ENCODE measurements at places on chromosomes 5 and 9.

GRCh38 chr9:93254061-93254481 is 70.1 kb downstream of the WNK2 start:
- no peak for DNase-seq

GRCh38 chr5:128192368-128192767 is 108.8 kb downstream of the SLC12A2 start:
- no peak for DNase-seq

- no peak for DNase-seq
Observed at GRCh38 chr9:98500337-98500919, 208.3 kb downstream of the GABBR2 start.

DNA sequence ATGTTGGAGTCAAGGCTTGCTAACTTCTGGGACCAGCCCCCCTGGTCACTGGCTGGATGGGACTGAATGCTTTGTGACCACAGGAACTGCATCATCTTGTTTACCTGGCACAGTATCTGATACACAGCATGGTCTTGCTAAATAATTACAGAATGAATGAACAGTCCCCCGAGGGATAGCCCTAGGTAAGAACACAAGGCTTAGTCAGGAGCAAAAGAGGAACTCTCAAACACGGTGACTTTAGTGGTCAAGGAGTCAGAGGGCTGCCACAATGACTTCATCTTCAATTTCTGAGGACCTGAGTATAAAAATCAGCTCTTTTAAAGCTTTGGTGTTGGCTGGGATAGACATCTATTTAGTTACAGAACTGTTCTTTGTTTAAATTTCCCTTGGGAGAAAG is 15.1 kb upstream of the CXCL14 start:
- DNase-seq: no peak

DNA sequence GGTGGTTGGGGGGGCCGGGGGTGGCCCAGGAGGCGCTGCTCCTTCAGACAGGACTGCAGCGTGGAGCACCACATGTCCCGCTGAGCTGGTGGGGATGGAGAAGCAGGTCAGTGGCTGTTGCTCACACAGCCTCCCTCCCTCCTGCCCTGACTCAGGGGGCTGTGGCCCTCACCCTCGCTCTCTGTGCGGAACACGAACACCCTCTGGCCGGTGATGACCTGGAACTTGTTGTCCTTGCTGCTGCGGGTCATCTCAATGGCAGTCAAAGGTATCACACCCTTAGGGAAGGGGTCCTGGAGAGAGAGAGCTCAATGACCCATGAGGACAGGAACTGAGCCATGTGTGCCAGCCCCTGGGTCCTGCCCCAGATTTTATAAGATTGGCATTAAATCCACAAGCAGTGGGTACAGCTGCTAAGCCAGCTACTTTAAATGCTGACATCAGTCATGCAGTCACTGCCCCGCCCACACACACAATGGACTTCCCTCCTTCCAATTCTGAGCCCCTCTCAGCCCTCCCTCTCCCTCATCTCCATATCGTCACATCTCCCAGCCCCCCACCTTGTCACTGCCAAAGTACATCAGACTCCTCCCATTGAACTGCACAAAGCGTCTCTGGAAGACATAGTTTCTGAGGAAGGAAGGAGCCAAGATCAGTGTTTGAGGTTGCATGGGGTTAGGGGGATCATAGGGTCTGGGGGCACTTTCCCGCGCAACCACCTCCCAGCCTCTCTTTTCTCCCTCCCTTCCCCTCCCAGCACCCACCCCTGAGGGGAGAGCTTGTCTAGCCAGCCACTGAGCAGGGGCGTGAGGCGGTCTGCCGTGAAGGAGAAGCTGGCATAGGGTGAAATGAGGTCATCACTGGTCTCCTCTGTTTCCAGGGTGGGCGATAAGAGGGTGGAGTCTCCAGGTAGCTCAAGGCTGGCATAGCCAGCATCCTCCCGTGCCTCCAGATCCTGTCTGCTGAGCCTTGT is 8.9 kb downstream of the ARAP3 start:
- DNase-seq: no peak

- DNase-seq: no peak
Observed at GRCh38 chr9:137879052-137879451, 1.5 kb downstream of the CACNA1B start.

DNA sequence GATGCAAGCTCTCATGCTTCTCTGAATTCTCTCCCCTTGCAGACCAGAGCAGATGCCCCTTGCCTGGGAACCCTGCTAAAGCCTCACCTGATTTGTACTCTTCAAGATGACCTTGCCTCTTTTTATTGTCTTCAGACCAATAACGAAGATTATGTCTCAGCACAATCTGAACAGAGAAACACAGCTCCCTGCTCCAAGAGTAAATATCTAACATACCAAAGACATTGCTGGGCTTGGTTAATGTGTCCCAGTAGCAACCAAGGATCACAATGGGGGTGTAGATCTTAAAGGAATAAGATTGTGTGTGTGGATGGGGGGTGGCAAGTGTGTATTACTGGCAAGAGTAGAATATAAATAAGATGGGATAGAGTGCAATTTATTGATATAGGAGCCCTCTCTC is 67.6 kb upstream of the LHFPL2 start:
- DNase-seq: no peak

- no peak for DNase-seq
Observed at GRCh38 chr5:89342106-89342876, 459.3 kb upstream of the MEF2C start.

DNA sequence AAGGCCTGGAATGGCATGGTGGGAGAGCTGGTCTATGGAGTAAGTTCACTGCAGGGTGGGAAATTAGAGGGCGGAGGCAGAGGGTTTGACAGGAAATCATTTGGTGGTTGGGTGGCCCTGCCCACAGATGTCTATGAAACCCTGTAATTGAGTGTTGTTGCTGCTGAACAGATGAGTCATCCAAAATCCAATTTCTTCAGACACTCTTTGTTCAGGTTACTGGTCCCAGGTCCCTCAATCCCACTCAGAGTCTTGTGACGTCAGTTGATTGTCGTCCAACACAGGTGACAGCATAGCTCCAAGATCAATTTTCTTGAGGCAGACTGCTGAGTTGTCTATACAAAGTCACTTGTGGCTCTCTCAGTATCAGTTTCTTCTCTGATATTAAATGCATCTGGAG is 208.6 kb downstream of the GRIA1 start:
- no peak for DNase-seq

DNA sequence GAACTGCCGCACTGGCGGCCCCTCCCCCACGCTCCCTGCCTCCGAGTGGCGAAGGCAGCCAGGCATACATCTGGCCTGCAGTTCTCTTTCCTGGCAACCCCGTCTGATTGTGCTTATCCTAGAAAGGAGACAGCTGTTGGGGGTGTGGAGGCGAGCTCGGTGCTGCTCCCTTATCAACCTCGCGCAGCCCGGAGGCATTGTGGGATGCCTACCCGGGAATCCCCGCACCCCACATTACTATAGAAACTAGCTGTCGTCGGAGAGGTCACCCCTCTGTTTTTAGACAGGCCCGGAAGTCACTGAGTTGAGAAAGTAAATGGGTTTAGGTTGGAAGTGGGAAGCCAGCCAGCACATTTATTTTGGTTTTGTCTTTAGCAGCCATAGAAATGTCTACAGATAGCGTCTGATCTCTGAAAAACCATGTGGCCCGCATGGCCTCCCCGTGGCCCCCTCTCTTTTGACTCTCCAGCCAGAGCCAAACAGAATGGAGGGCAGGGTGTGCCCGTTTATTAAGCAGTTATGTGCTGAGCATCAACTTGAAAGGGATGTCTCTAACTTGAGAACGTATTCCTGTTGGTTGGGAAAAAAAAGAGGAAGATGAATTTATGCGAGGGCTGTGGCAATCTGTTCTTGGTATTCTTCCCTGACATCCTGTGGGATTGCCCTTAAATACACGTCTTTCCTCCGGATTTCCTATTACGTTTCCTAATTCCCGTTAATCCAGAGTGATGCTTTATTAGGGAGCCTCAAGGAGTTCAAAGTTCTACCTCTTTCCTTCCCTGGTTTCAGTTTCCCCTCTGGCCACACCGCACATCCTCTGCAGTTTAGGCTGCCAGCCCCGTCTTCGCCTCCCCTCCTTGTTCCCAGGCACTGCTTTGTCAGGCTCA is 3.9 kb downstream of the STC2 start:
- DNase-seq: peak; percentile 72

DNA sequence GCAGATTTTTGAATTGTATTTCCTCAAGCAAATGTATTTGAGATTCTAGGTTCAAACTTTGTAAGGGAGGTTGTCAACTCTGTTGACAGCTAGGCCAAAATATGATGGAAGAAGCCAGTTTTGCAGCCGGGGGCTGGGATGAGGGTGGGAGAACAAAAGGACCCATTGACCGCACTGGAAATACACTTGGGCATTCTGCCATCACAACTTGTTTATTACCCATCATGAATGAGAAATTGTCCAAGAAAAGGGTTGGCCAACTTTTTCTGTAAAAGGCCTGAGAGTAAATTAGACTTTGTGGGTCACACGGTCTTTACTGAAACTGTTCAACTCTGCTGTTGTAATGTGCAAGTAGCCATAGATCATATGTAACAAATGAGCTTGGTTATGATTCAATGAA is 221.3 kb upstream of the KLF9 start:
- no peak for DNase-seq

DNA sequence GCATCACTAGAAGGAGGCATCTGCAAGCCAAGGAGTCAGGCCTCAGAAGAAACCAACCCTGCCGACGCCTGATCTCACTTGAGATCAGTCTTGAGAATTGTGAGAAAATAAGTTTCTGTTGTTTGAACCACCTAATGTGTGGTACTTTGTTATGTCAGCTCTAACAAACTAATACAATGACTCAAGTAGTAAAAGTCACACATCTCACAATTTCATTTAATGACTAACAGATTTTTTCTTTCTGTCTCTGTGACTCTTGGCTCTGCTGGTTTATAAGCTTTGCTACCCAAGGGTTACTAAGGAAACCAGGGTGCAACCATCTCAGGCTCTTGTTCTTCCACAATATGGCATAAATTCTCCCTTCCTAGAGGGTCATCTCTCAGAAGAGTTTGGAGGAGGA is 315.8 kb upstream of the GRAMD2B start:
- no peak for DNase-seq

- peak; percentile 53 for DNase-seq
Observed at GRCh38 chr5:151208481-151208914, 15.4 kb downstream of the CCDC69 start.

GRCh38 chr9:89893886-89894285 is 289.1 kb downstream of the GADD45G start:
- DNase-seq: no peak

GRCh38 chr5:135569755-135570452 is 8.9 kb downstream of the CXCL14 start:
- peak; percentile 73 for DNase-seq

- DNase-seq: no peak
Observed at GRCh38 chr9:136023410-136024225, 62.4 kb upstream of the UBAC1 start.

DNA sequence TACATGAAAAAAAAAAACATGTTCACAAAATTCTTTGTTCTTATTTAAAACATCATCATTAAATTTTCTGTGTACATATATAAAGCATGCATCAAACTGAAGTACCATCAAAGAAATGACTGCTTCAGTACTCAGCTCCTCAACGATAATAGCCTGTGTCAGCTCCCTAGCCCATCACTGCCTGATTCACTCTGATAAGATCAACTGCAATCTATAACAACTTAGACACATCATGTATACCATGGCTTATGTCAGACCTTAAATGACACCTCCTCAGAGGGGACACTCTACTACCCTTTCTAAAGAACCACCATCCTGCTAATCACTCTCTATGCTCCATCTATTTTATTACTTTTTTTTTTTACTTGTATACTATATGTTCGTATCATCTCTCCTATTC is 200.5 kb upstream of the TLE4 start:
- no peak for DNase-seq

- no peak for DNase-seq
Observed at GRCh38 chr5:33888587-33888986, 3.2 kb downstream of the ADAMTS12 start.

DNA sequence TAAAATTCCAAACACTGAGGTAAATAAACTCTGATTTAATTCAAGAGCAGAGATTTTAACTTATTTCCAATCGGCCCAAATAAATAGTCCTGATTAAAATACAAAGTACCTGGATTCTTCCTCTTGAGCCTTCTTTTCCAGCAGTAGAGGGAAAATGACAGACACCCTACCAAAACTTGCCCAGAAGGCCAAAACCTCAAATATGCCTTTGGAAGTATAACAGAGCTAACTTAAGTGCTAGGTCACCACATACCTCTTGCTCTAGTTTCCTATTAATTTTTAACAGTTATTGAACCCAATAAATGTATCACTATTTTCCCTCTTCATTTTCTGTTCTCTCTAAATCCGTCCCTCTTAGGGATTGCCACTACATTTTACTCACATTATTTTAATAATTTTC is 1.4 kb downstream of the BAAT start:
- DNase-seq: no peak

GRCh38 chr5:34919077-34919476 is 3.6 kb downstream of the BRIX1 start:
- DNase-seq: no peak

DNA sequence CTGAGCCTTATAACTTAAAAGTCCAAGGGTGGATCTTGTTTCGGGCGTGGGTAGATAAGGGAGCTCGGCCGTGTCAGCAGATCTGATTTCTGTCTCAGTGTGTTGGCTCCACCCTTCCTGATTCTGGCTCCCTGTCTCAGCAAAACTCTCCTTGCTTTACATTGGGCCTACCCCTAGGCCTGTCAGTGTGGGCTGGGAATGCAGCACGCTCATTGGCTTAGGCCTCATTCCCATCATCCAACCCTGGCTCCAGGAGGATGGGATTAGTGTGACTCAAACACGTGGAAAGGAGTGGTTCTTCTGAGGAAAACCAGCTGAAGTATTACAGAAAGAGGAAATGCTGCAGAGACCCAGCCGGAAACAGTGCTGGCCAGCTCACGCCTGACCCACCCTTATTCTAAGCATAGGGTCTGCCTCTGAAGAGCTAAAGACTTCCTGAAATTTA is 59.9 kb downstream of the ZFAND5 start:
- peak; percentile 84 for DNase-seq

DNA sequence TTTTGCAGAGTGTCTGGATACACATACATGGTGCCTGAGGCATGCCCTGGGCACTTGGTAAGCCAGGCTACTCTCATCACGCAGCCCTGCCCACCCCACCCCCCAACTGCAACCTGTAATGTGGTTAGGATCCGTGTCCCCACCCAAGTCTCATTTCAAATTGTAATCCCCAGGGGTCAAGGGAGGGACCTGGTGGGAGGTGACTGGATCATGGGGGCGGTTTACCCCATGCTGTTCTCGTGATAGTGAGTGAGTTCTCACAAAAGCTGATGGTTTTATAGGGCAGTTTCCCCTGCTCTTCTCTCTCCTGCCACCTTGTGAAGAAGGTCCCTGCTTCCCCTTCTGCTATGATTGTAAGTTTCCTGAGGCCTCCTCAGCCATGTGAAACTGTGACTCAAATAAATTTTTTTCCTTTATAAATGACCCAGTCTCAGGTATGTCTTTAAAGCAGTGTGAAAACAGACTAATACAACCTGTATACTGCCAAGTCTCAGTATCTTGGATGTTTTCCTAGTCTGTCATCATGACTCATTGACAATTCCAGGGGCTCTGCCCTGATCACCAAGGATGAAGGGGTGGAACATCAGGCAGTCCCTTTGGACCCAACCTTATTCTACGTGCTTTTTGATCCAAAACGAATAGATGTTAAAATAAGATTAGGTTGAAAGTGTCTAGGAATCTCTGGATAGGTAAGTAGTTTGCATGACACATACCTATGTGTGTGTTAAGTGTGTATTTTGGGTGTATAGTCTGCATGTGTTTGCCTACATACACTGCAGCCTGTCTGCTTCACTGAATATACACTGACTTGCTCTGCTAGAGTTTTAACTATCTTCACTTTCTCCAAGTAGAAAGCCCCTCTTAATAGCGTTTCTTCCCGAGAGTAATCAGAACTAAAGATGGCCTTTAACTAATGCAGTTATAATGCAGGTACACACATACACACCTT is 293.8 kb downstream of the SLIT3 start:
- no peak for DNase-seq

Measured in hematopoietic multipotent progenitor cell treated with erythropoietin and hydrocortisone succinate and interleukin-3 and kit ligand, for 6 days (in vitro differentiated cells).